Amygdala (tissue), 56 donors: ENCODE measurements at places on chromosomes 5 and 9.

GRCh38 chr5:148924817-148925216, 98.4 kb downstream of the ADRB2 start:
- no peak for DNase-seq

- peak; percentile 7 for DNase-seq
Observed at GRCh38 chr9:128497824-128498610, 6.5 kb upstream of the GLE1 start.

DNA sequence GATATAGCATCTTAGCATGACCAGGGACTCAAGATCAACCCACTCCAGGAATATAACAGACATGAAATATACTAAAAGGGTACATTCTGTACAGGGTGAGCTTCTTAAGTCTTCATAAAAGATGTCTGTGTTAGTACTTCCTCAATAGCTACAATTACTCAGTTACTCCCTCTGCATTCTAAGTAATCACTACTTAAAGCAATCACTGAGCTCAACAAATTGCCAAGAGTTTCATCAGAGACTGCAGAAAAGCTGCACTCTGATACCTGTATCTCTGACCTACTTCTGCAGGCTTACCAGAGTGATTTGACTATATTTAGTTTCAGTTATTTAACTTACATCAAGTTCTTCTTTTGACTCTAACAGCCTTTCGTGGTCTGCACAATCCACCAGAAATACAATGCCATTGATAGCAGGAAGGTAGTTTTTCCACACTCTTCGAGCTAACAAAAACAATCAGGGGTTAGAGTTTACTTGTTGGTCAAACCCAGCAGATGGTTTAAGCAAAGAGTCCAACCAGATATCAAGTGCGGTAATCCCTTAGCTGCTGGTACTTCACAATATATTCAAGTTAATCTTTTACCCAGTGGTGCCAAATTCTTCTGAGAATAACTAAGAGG, 23.3 kb downstream of the SAR1B start:
- no peak for DNase-seq

- DNase-seq, result no peak
Observed at GRCh38 chr5:163347671-163348070, 89.7 kb upstream of the CCNG1 start.

GRCh38 chr5:55159763-55160492, at the start of gene GPX8:
Gene GPX8, plus strand, starts transcription at chr5:55160171. Its CDS starts 22 bp downstream, at chr5:55160193.
- no peak for DNase-seq
